ENCODE measurements at places on chromosomes 2 and 18. TPM values are rescaled to one million over a fixed set of nuclear protein-coding genes. Genes with fewer than 3 reads are reported as not detected.
A peak's percentile ranks its signal among the peaks of the same experiment; 100 is the strongest.

GRCh38 chr2:173264603-173265366 is 89.9 kb upstream of the CDCA7 start:
- DNase-seq = no peak

DNA sequence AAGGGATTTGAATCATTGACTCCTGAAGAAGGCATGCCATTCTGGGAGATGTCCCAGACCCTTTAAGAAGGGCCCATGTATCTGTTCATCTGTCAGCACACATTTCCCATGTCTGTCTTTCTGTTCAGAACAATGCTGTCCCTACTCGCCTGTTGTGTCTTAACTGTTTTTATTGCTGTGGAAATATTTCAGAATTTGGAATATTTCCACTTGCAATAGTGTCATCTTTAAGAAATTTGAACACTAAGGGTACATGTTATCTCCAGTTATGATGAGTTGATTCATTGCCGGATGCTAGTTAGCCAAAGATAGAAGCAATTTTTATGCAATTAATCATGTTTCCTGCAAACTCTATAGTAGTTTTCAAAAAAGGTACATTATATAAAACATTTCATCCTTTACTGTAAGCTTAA is 36.9 kb upstream of the NT5C1B start:
- DNase-seq = peak; percentile 71

DNA sequence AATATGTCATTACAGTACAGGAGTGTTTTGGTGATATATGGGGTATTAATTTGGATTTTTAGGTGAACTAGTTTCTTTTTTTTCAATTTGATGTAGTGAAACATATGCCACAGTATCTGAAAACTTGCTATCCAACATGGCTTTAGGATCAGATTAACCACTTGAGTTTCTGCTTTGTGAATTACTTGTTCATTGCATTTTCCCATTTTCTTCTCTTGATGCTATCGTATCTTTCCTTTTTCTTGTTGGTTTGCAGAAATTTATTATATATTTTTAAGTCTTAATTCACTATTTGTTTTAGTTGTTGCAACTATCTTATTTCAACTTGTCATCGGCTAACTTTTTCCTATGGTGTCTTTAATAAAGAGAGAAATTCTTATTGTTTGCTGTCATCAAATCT is 8.8 kb downstream of the IL36A start:
- no peak for DNase-seq

Gene ZRANB3
- 5.8 TPM for total RNA-seq

Gene LIMS1
- total RNA-seq = 122 TPM

Gene PROKR1
- total RNA-seq = 0.11 TPM

DNA sequence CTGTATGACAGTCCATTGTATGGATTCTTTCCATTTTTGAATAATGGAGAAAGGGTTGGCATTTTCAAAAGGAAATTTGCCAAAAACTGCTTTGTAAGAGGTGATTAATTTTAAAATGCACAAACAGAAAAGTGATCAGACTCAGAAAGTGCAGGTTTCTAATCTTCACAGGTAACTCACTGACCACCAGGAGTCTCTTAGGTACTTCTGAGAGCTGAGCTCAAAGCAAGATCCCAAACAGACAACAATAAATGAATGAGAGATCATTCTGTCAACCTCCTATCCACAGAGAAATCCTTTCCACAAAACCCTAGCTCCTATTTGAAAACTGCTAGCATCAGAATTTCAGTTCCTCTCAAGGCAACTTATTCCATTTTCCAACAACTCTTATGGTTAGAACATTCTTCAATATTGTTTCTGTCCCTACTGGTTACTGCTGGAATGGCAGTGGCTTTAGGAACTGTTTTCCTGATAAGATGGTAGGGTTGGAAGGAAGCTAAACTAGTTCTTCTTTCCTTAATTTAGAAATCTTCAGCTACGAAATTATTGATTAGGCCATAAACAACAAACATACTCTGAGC is 20.6 kb upstream of the HAAO start:
- peak; percentile 53 for DNase-seq

Gene APCDD1
- not detected for total RNA-seq

Gene ANKRD62
- total RNA-seq = not detected

DNA sequence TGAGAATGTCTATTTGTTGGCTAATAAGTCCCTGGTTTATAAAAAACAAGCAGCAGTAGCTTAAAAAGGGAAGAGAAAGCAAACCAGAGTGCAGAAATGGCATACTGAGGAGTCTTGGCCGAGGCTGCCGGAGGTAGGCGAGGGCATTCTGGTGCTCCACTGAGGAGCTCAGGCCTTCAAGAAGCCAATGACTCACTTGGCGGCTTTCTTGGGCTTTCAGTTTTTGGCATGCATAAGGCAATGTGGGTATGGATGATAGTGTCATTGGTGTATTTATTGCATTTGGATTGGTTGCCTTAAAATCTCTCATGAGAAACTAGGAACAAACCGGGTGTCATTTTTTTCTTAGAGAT is 119.6 kb upstream of the ARL5A start:
- DNase-seq = peak; percentile 30

DNA sequence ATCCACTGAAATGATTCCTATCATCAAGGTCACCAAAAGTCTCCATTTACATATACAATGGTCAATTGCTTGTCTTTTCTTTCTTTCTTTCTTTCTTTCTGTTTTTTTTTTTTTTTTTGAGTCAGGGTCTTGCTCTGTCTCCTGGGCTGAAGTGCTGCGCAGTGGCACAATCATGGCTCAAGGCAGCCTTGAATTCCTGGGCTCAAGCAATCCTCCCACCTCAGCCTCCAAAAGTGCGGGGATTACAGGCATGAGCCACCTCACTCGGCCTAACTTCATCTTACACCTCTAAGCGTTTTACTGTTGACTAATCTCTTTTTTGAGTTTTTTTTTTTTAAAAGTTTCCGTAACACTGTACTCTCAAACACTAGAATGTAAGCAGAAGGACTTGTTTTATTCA is 867 bp downstream of the SF3B6 start:
- peak; percentile 32 for DNase-seq

GRCh38 chr2:238868067-238868524 is 20.2 kb downstream of the TWIST2 start:
- DNase-seq = peak; percentile 90

- DNase-seq = peak; percentile 59
These were observed 3.7 kb downstream of the SMAD7 start for GRCh38 chr18:48947092-48947491.

GRCh38 chr2:172924097-172924660 is 151.5 kb upstream of the MAP3K20 start:
- DNase-seq = no peak

- DNase-seq = peak; percentile 15
These were observed 609.1 kb upstream of the SYT4 start for GRCh38 chr18:43886341-43886740.

DNA sequence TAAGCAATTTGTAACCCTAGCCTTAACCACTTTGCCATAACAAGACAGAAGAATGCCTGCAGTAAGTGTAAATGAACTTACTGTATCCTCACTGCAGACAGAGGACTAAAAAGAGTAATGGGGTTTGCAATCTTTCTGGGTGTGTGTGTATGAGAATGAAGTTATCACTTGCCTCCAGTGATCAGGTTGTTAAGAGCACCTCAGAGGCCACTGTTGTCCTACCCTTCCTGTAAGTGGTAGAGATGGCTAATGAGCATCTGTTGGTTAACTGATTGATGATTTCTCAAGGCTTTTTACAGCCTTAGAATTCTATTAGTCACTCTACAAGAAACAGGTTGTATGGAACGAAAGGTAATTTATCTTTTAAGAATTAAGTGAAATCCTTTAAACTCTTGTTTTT is 27.6 kb upstream of the GTF2A1L start:
- no peak for DNase-seq

- DNase-seq = no peak
These were observed 1.1 kb upstream of the FRZB start for GRCh38 chr2:182867426-182868053.

DNA sequence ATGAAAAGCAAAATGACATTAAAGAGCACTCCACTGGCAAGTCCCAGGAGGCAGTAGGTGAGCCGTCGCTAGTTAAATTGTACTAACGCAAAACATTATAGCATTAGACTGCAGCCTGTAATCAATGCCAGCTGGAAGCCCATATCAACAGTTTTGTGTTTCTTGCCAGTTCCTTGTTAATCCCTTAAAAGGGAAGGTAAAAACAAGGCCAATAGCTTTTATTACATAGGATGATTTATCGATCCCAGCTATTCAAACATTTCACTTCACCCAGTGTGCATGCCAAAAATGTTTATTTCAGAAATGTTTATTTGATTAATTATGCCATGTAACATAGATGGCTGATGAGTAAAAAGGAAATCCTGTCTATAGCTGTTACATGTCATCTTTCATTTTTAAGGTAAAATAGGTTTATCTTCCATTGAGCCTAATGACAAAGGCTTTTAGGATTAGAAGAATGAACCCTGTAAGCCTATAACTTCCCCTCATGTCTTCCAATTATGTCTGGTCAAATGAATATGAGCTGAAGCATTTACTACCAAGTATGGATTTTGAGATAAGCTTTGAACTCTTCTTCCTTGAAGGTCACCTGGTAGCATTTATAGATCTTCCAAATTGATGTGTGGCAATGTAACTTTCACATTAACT is 591.2 kb downstream of the RNF144A start:
- DNase-seq = peak; percentile 12

Gene PARD3B
- 8.1 TPM for total RNA-seq

Gene FHOD3
- 10.1 TPM for total RNA-seq

- no peak for DNase-seq
These were observed 19.4 kb upstream of the KCNG2 start for GRCh38 chr18:79778291-79778791.

Gene SPR
- total RNA-seq = 39.0 TPM

DNA sequence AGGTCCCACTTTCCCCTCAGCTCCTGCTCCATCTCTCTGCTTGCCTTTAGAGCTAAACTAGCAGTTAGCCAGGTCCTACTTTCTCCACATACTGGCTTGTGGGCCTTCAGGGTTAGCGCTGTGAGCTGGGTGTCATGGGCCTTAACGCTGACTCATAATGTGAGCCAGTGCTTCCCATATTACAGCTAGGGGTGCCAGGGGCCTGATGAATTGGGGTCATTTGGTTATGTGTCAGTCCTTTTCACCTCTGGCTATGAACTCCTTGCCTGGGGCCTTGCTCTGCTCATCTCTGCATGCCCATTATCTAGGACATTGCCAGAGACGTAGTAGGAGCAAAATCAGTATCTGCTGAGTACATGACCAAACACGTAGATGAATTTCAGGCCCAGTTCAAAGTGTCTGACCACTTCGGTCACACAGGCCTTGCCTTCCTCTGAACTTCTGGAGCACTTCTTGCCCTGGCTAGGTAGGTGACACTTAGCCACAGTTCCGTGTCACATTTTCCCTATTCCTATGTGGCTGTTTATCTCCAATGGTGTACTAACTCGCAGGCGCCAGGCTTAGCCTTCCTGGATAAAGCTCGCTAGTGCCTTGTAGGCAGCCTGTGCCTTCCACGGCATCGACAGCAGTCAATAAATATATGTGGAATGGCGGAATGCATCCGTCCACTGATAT is 103.2 kb upstream of the SIX3 start:
- no peak for DNase-seq

DNA sequence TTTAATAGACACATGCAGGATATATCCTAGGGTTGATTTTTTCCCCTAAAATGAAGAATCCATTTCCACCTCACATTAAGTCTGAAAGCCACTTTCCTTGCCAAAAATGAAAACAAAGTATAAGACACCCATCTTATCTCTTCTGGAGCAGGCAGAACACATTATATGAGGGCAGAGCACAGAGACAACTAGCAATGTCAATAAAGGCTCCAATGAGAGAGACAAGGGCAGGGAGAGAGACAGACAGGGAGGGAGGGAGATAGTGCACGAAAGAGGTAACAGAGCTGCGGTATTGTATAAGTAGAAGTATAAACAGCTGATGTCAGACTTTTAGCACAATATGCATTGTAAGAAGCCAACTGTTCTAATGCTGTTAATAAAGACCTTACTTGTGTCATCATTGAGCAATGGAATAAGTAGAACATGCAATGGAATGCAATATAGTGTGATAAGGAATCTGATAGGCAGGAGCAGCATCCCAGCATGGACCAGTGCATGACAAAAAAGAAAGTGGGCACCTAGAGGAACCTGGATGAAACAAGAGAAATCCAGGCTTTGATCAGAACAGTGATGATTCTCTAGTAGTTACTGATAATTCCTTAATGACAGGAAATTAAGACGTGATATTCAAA is 150.6 kb upstream of the TCF4 start:
- no peak for DNase-seq

Gene FAM168B
- 118 TPM for total RNA-seq

Data from GM23248 (cell line).